ENCODE measurements at places on chromosomes 3 and 15.

DNA sequence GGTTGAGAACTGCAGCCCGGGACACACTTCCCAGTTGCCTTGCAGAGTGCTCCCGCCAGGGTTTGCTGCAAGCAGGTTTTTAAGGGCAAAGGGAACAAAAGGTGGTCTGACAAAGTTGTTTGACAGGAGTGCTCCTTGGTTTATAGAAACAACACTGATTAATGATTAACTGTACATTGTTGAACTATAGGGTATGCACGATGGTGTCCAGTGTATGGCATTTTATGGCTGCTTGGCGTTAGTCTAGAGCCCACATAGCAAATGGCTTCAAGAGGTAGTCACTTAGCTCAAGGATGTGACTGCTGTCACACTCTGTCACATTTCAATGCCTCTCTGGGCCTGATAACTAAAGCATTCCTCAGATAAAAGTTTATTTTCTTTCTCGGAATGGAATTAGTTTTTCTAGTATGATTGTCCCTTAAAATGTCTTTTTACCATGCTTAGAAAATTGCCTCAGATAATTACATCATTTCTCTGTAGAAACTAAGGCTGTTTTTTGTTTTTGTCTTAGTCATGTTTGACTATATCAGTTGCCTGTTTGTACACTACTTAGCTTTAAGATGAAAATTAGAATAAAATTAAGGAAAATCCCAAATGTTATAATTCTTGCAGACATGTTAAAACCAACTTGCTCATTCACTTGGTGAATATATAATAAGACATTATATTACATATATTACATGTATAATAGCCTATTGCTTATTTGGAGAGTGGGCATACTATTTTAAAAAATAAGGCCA, 61.3 kb upstream of the GATM start:
- DNase-seq = no peak

DNA sequence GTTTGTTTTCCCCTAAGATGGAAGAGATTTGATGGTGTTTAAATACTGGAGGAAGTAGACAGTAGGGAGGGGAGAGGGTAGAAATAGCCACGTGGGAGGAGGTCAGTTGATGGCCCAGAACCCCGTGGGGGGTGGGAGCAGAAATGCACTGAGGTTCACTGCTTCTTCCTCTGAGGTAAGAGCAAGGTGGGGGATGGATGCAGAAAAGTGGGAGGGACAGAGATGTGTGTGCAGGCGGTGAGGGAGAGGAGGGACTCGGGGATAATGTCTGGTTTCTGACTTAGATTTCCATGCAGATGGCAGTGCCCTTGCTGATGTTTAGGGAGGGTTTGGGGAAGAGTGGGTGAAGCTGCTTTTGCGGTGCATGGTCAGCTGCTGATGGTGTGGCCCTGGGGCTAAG, 102.9 kb downstream of the ARNT2 start:
- DNase-seq = no peak

GRCh38 chr3:172065967-172066762, 26.8 kb downstream of the FNDC3B start:
- no peak for DNase-seq

GRCh38 chr3:114586119-114586518, 292.3 kb downstream of the TIGIT start:
- DNase-seq = no peak

GRCh38 chr3:191952186-191952585, 491.2 kb downstream of the PYDC2 start:
- no peak for DNase-seq

DNA sequence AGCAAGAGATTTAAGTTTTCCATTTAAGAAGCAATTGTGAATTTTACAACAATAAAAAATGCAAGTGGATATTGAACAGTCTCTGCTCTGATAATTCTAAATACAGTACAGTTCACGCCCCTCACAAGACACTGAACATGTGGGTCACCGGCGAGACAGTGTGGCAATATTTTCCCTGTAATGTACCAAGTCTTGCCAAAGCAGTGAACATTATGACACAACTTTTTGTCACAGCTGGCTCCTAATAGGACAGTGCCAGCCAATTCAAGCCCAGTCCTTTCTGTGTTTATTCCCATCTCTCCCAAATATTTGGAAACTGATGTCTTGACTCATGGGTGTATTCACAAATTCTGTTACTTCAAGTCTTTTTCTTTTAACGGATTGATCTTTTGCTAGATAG, 62.3 kb downstream of the PPARG start:
- DNase-seq = no peak

GRCh38 chr15:85906640-85907039, 111.9 kb upstream of the KLHL25 start:
- DNase-seq = no peak

DNA sequence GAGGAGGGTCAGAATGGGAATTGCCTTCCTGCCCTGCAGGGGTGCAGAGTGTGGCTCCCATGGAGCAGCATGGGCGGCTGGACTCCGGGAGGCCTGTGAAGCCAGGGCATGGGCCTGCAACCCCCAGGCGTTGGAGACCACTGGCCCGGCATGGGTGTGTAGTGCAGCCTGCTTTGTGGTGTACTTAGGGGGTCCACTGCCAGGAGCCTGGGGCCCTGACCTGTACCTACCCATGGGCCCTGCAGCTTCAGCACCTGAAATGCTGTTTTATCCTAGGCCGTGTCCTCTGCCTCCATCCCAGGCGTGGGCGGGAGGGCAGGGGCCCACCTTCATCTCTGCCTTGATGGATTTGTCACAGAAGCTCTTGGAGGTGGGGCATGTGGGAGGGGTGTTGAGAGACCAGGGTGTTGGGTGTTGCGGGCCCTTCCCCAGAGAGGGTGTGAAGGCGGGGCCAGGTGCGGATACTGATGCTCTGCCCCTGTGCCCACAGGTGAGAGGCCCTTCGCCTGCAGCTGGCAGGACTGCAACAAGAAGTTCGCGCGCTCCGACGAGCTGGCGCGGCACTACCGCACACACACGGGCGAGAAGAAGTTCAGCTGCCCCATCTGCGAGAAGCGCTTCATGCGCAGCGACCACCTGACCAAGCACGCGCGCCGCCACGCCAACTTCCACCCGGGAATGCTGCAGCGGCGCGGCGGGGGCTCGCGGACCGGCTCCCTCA, 45.0 kb downstream of the KLF13 start:
- no peak for DNase-seq

DNA sequence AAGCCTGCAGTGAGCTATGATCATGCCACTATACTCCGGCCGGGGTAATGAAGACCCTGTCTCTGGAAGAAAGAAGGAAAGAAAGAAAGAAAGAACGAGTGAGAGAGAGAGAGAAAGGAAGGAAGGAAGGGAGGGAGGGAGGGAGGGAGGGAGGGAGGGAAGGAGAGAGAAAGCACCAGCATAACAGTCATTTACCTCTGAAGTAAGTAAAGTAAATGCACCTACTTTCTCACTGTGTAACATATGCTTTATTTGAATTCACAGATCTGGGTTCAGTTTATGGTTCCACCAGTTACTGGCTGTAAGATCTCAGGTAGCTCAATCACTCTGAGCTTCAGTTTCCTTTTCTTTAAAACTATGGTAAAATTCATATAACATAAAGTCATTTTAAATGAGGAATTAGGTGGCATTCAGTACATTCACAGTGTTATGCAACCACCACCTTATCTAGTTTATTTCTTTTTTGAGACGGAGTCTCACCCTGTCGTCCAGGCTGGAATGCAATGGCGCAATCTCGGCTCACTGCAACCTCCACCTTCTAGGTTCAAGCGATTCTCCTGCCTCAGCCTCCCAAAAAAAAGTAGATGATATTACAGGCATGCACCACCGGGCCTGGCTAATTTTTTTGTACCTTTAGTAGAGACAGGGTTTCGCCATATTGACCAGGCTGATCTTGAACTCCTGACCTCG, 16.1 kb upstream of the RAD54L2 start:
- DNase-seq = no peak

GRCh38 chr15:90209591-90209990, 8.5 kb downstream of the SEMA4B start:
- DNase-seq = no peak

GRCh38 chr3:159739969-159740368, 248.7 kb upstream of the IL12A start:
- no peak for DNase-seq

DNA sequence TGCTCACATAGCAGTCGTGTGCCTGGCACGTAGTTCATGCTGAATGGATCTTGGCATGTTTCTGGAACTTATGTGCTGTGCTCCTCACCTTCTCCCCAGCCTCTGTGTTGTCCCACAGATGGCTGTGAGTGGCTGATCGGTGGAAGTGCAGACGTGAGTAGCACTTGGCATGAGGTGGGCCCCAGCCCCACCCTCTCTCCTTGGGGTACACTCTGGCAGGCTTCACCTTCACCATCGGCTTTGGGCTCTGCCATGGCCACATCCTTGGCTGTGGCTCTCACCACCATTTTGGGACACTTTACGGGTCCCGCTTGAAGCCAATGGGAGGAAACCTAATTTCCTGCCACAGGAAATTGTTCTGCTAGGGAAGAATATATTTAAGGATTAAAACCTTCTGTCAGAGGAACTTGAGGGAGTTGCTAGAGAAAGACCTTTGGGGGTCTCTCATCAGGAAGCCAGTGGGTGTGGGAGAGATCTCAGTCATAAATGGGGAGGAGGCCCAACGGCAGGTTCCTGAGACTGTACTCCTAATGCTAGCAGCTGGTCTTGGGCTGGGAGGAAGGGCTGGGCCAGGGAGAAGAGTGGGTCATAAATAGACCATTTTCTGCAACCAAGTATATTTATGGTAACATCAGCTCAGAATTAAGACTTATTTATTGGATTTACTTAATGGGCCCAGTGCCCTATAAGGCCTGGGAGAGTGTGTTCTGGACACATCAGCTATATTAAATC, 92.3 kb downstream of the SMAD3 start:
- DNase-seq = no peak

DNA sequence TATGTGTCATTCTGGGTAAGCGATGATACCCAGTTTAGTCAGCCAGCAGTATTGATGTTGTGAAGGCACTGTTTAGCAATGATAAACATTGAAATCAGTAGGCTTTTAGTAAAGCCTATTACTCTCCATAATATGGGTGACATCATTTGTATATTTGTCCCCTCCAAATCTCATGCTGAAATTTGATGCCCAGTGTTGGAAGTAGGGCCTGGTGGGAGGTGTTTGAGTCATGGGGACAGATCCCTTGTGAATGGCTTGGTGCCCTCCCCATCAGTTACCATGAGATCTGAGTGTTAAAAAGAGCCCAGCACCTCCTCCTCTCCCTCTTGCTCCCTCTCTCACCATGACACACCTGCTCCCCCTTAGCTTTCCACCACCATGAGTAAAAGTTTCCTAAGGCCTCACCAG, 31.4 kb upstream of the FAN1 start:
- no peak for DNase-seq

- DNase-seq = no peak
Observed at GRCh38 chr3:188505151-188505550, 351.2 kb downstream of the LPP start.

DNA sequence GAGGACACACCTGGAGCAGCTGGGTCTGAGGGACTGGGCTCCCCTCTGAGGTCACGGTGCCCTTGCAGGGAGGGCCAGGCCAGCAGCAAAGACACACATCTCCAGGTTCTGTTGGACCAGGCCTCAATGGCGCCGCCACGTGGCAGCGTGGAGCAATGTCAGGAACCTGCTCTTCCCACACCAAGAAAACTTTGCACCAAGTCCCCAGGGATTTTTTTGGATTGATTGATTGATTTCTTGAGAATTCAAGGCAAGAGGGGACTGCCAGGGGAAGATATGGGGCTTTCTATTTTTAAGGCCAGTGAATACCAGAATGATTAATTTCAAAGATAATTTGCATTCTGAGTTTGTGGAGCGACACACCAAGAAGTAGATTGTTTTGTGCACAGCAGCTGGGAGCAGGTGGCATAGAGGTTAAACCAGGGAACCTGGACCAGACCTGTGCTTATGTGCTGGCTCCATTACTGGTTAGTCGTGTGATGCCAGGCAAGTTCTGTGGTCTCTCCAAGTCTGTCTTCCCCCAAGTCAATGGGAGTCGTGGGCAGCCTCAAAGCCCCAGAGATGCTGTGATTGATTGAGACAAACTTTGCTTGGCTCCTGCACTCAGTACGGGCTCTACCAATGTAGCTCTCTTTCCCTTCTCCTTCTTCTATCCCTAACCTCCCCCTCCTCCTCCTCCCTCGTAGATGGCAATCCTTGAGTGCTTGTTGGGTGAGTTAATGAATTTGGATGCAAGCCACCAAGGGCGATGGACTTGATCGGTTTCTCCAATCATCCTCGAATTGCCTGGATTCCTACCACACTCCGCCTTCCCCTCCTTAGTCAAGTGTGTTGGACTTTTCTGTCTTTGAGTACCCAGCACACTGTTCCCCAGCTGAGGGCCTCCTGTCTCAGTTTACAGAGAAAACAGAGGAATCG, 96.2 kb upstream of the TRPM1 start:
- DNase-seq = no peak

DNA sequence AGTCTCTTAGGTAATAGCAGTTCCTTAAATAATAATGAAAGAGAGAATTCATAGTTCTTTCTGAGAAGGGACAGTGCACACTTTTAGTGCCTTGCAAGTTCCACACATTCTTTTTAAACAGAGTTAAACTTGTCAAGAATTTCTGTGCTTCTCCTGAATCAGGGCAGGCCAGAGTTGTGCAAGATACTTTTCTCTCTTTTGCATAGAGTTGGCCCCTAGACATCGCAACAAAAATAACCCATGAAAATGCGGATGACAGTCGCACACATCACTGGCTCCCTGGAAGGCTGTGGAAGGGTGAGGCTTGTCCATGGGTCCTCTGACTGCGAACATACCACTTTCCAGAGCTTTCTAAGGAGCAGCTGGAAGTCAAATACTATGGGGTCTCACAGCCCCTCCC, 40.1 kb downstream of the FBLN2 start:
- no peak for DNase-seq

DNA sequence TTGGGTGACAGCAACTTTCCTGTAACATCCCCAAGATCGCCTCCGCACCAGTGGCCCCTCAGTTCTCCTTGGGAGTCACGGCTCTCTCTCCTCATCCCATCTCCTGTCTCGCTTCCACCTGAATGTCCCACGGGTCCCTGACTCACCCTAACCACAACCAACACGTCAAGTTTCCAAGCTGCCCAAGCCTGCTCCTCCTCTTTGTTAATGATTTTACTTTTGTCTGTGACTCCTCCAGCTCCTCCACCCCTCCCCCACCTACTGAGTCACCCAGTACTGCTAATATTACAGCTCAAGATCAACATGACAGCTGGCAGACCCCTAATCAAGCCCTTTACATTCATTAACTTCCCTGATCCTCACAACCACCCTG, 39.3 kb downstream of the BDH1 start:
- no peak for DNase-seq

DNA sequence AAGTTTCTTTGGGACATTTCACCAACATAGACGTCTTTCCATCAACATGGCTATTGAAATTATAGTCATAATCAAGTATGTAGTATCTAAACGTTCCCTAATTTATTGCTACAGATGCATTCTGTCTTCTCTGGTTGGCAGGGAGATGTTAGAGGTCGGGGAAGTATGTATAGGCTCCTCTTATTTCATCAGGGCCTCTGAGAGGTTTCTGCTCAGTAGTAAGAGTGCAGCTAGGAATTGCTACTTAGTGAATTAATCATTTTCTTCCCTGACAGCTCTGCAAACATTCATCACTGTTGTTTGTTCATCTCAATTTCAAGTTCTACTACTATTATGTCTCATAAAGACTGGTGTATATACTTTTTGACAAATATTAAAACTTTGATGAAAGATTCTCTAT, 309.7 kb upstream of the NR2F2 start:
- no peak for DNase-seq

GRCh38 chr3:166274351-166275023, 437.3 kb upstream of the BCHE start:
- no peak for DNase-seq

All from tibial nerve (tissue), 4 donors.